ENCODE measurements at places on chromosomes 13 and 19.

DNA sequence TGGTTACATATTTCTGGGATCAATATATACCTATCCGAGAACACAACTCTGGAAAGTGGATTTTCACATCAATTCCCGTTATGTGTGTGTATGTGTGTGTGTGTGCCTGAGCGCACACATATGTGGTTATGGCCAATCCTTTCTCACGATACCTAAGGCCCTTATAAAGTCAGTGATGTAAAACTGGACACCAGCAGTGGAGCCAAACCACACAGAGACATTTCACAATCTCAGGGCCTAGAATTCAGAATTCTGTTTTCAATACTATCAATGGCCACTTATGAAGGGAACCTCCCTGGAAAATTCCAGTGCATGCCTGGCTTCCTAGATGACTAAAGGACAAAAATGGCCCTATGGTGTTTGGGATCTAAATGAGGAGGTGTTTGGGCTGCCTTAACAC lies 187.3 kb upstream of the UBL3 start:
- no peak for DNase-seq

DNA sequence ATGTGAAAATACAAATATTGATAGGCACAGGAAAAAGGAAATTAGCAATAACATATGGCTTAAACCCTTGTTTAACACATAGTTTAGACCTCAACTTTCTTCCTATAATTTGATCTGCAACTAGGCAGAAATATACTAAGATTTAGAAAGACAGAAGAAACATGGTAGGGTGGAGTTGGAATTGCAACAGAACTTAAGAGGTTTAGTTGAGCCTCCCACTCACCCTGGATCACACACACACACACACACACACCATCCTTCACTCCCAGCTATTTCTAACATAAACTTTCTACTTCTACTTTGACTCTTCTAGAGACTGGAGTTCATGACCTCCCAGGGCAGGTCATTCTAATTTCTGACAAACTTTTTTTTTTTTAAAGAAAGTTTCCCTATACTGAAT lies 47.4 kb downstream of the FLT3 start:
- DNase-seq: no peak

DNA sequence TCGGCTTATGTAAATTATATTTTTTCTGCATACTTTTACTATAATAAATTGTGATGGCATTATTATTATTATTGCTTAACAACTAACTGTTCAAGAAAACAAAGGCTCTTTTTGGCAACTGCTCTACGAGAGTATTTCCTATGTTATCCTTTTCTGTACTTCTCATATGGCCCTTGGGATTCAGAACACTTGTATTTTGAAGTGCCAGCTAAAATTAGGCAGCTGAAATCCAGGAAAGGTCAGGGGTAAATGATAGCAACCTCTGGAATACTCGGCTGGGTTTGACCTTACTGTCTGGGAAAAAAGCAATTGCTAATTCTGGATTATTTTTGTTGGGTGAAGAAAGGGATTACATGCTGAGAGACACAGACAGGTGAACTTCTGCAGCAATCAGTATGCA lies 23.9 kb downstream of the EDNRB start:
- DNase-seq: no peak

DNA sequence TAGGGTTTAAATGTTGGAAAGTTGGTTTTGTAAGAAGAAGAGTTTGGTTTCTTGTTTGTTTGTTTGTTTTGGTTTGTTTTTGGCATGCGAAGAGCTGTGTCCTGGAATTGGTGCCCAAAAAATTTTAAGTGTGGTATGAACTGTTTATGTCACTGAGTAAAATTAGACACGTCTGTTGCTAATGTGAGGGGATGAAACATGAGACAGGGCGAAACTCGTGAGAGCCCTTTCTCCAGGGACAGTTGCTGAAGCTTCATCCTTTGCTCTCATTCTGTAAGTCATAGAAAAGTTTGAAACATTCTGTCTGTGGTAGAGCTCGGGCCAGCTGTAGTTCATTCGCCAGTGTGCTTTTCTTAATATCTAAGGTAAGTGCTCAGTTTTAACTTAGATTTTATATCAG lies at the start of gene SGCG:
Gene SGCG (plus strand): TSS at position 269 of the 400 bp plus-strand sequence. CDS start 22,716 bp downstream, outside the sequence.
- no peak for DNase-seq

DNA sequence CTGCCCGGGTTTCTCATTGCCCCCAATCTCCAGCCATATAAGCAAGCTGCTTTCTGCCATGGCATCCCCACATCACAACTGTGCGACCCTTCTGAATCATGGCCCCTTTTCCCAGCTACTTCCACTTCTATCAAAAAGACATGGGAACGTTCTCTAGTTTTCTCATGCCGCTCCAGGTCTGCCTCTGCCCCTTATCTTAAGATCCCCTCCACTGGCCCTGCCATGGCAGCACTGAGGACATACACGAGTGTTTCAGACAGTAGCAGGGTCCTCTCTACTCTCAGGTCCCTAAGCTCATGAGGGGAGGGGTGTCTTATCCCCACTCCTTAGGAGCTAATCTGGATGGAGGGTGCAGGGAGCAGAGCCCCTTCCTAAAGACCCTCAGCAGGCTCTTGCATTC lies 5.5 kb upstream of the AMER2 start:
- DNase-seq: no peak

GRCh38 chr13:110411688-110412059 lies 104.6 kb downstream of the COL4A2 start:
- DNase-seq: no peak

- DNase-seq: no peak
These were observed 53.6 kb upstream of the C1QTNF9B start for GRCh38 chr13:23950736-23951510.

GRCh38 chr13:96052656-96053002 lies 572 bp downstream of the UGGT2 start:
- DNase-seq: no peak

GRCh38 chr13:102170305-102170704 lies 231.5 kb downstream of the FGF14 start:
- DNase-seq: no peak

- DNase-seq: no peak
These were observed 47.5 kb upstream of the LSM14A start for GRCh38 chr19:34124828-34125227.

- DNase-seq: no peak
These were observed 72.9 kb downstream of the SPATA13 start for GRCh38 chr13:24233351-24233901.

DNA sequence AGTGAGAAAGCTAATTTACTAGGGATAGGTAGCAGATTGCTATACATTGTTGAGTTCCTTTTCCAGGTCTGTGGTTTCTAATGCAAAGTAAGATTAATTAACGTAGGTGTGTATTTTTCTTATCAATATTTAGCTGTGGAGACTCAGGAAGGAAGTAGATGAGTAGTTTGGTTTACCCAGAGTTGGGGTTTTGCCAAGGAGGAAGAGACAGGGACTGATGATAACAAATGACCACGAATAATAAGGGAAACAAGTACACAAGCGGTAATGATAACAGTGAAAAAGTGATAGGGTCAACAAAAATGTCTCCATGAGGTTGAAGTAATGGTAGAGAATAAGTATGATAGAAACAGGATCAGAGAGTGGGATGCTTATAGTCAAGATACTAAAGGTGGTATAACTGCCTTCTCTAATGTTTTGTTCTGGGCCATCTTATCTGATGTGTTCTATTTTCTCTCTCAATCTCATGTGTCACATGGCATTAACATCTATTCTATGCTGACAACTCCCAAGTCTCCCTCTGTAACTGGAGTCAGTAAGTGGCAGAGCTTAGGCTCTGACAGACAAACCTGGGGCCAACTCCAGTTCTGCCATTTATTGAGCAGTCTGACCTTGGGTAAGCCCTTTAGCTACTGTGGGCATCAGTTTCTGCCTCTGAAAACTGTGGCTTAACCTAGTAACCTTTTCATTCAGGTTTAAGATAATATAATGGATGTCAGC lies 8.8 kb downstream of the OBI1 start:
- no peak for DNase-seq

GRCh38 chr19:16652854-16653253 lies 7.1 kb downstream of the SMIM7 start:
- no peak for DNase-seq

- no peak for DNase-seq
These were observed 266.3 kb downstream of the KLF5 start for GRCh38 chr13:73324842-73325722.

- DNase-seq: peak; percentile 7
These were observed 673 bp downstream of the SPATA13 start for GRCh38 chr13:24161010-24161775.

DNA sequence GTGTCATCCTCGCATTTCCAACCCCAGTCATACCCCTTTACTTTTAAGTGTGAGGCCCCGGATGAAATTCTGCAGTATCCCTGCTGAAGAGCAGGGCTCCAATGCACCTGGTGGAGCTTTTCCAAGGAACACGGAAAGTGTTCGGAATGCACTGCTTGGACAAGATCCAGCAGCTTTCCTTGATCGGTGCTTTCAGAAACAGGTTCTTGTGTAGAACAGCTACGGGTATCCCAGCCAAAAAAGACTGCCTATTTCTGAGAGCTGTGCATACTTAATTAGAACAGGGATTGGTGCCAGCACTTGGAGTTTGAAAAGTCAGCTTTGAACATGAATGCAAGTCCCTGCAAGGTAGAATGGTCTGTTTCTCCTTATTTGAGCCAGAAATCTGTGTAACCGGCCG lies 87.2 kb upstream of the C1QTNF9B start:
- DNase-seq: no peak

DNA sequence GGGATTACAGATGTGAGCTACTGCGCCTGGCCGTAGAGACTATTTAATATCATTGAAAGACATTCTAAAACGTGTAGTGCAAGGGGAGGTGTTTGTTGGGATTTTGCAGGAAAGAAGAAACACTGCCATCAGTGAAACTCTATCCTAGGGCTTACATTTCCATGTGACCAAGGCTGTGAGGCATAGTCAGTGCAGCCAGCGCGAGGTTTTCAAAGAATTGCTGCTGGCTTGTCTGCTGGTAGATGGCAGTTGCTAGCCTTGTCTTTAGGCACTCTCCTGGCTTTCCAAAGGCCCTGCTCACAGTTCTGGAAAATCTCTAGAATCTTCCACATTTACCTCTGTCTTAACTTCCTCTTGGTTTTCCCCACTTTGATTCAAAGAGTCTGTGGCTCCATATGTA lies 77.5 kb downstream of the GPC6 start:
- DNase-seq: no peak

GRCh38 chr19:14496029-14496833 lies at the start of gene GIPC1:
Gene GIPC1, minus strand, starts transcription at chr19:14496127. Its CDS starts 13,151 bp downstream, at chr19:14482976.
- DNase-seq: peak; percentile 70

- DNase-seq: no peak
These were observed 167.2 kb downstream of the KLF5 start for GRCh38 chr13:73225990-73226389.

DNA sequence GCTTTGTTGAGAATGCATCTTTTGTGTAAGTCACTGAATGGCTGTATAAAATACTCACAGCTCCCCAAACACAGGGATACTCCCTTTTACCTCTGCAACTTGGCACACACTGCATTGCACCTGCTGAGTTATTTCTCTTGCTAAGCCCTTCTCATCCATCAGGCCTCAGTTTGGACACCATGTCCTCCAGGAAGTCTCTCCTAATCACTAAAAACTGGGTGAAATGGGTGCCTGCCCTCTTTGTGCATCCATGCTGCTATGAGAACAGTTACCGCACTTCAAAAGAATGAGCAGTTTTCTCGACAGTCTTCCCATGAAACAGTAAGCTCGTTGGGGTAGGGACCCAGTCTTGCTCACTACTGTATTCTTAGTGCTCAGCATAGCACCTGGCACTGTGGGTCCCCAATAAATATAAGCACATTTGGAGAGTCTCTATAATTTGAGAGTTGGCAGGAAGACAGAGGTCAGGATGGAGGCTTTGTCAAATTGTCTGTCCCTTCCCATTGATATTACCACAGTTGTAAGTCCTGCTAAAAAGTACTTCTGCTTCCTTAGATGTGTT lies 4.6 kb upstream of the SLC25A30 start:
- no peak for DNase-seq

- DNase-seq: no peak
These were observed 6.3 kb upstream of the ZNF358 start for GRCh38 chr19:7509625-7510024.

DNA sequence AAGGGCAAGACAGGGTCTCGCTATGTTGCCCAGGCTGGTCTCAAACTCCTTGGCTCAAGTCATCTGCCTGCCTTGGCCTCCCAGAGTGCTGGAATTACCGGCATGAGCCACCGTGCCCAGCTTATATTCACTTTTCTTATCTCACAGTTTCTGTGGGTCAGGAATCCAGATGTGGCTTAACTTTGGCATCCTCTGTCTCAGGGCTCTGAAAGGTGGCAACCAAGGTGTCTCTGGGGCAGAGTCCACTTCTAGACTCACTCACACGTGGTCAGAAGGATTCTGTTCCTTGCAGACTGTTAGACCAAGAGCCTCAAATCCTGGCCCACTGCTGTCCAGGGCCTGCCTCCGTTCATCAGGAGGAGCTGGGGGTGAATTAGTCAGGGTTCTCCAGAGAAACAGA lies 7.6 kb upstream of the LMNB2 start:
- DNase-seq: no peak

DNA sequence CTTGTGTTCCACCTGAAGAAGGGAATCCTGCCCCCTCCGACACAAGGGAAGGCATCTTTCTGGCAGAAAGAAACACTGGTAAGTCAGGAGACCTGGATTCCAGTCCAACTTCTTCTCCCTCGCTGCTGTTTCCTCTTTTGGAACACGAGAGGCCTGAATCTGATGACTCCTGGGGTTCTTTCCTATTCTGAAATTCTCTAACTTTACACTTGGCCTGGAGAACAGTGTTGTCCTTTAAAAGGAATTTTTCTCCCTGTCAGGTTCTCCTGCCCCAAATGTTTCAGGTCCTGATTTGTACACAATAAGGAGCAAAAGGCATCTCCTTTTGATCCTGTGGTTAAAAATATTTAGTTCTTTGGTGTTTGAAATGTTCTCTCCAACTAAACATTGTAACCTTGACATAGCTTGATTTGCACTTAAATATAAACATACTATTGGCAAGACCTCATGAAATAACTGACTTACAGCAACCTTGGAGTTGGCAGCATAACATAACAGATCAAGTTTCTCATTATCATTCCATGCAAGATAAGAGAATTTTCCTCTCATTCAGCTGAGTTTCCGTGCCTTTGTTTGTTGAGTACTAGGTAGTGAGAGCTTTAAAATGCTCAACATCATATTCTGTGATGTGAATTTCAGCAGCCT lies 244.8 kb downstream of the COG6 start:
- no peak for DNase-seq

DNA sequence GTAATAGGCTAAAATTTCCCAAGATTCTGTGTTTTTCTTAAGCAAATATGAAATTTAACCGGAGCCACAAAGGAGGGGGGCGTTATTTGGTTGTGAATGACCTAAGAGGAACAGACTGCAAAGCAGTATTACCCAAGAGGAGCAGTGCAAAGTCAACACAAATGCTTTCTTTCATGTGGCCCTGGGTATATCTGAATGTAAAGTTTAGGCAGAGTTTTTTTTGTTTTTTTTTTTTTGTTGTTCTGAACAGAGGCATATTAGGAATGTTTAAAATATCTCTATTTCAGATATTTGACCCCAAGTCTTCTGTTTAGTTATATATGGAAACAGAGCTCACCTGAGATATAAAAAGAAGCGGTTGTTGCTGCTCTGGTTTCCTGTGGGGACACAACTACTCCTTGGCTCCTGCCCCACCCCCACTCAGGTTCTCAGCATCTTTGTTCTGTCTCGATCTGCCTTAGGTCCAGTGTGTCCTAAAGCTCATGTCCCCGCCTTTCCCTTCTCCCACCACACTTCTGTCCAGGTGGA lies 220.7 kb downstream of the RFC3 start:
- DNase-seq: no peak

All from T-helper 2 cell (primary cell).